Activated CD4-positive, CD25-positive, alpha-beta regulatory T cell (primary cell): ENCODE measurements at places on chromosomes 12 and 14.

DNA sequence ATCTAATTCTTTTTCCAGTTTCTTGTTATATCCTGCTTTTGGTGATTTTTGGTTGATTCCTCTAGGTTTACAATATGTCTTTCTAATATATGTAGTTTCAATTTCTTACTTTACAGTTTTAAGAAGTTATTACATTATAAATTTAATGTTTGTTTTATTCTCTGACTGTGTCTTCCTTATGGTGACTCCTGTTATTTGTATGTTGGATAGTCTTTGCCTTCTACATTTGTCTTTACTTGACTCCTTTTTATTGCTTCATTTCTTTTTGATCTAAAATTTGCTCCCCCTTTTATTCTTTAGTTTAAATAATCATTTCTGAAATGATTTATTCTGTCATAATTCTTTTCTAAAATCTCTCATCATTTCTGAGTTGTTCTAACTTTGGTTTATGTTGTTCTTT lies 125.8 kb downstream of the CCDC91 start:
- DNase-seq, result no peak

DNA sequence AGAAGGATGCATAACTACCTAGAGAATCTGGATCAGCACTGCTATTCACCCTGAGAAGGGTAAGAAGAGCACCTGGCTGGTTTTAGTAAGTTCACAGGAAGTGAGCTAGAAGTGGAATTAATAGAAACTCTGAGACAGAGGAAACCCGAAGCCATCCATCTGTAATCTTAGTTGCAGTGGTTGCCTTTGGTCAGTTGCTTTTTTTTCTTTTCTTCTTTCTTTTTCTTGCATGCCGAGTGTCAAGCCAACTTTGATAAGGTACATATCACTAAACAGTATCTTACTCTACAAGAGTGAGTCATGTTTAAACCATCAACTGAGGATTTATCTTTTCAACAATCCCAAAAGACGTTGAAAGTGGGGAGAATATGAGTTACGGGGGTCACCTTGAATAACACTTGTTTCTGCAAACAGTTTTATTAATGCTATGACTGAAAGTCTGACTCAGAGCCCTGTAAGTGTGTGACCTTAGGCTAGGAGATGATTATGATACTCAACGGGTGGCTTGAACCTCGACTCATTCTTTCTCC lies 26.7 kb downstream of the C12orf75 start:
- DNase-seq, result no peak

- no peak for DNase-seq
Observed at GRCh38 chr12:6823182-6824084, 1.8 kb downstream of the GPR162 start.

DNA sequence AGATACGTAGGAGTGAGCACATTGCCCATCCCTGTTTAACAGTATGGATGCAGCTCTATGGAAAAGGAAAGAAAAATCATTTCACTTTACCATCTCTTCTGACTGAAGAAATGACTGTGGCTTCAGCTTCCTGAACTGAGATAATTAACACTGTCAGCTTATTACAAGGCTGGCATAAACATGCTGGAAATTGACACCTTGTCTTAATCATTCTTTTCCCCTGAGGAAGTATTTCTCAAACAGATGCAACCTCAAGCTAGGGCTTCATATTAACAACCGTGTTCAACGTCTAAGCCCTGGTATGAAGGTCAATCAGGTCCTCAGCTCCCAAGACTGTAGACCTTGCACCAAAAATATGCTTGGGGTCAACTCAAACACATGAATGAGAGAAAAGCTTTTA lies 25.0 kb downstream of the RERG start:
- no peak for DNase-seq

GRCh38 chr14:58239244-58240195 lies 5.1 kb upstream of the PSMA3 start:
- DNase-seq, result peak; percentile 37

GRCh38 chr14:33569821-33570687 lies 380.8 kb downstream of the EGLN3 start:
- no peak for DNase-seq

DNA sequence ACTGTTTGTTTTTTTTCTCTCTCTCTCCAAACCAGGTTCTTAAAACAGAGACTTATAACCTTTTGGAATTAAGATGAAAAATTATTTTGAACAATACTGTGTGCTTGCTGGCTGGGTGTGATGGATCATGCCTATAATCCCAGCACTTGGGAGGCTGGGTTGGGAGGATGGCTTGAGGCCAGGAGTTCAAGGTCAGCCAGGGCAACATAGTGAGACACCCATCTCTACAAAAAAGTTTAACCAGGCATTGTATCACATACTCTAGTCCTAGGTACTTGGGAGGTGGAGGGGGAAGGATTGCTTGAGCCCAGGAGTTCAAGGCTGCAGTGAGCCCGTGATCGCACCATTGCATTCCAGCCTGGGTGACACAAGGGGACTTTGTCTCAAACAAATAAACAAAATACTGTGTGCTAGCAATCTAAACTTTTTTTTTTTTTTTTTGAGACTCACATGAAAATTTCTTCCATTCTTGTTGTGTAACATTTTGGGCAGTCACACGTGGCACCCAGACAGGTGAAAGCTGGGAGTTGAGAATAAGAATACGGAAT lies 379.6 kb downstream of the ETNK1 start:
- no peak for DNase-seq

- DNase-seq, result no peak
Observed at GRCh38 chr12:97601934-97602720, 139.5 kb downstream of the RMST start.

GRCh38 chr12:3454780-3455179 lies 36.2 kb upstream of the PRMT8 start:
- no peak for DNase-seq
